Renal cortical epithelial cell (primary cell): ENCODE measurements at places on chromosomes 6 and 20. TPM values are rescaled to one million over a fixed set of nuclear protein-coding genes. Genes with fewer than 3 reads are reported as not detected.

The GABRR2 gene
- total RNA-seq, result 0.05 TPM in 1 of 2 replicates, not detected in the other

The RANBP9 gene
- 23.1 and 57.0 TPM in 2 replicates for total RNA-seq

The LINC00237 gene
- total RNA-seq, result not detected in 2 replicates

The HLA-DMB gene
- total RNA-seq, result 2.1 and 18.9 TPM in 2 replicates

The BCAS1 gene
- total RNA-seq, result 0.10 and 0.17 TPM in 2 replicates

The SYNDIG1 gene
- total RNA-seq, result 0.05 TPM in 1 of 2 replicates, not detected in the other

The SIRPB1 gene
- 3.3 and 6.7 TPM in 2 replicates for total RNA-seq

The HLA-DPA1 gene
- 7.0 and 9.7 TPM in 2 replicates for total RNA-seq

The TINAG gene
- 5.9 and 16.5 TPM in 2 replicates for total RNA-seq

The COL19A1 gene
- not detected in 2 replicates for total RNA-seq

The METTL24 gene
- 0.10 TPM in 1 of 2 replicates, not detected in the other for total RNA-seq

The JPH2 gene
- total RNA-seq, result 8.5 and 11.6 TPM in 2 replicates

The PCED1A gene
- total RNA-seq, result 19.4 and 33.5 TPM in 2 replicates

The WFDC10B gene
- total RNA-seq, result not detected in 2 replicates

The DCDC2 gene
- total RNA-seq, result 286 and 494 TPM in 2 replicates

The PTCHD4 gene
- 3.1 and 24.4 TPM in 2 replicates for total RNA-seq

The TBXT gene
- total RNA-seq, result not detected in 2 replicates

The PTCRA gene
- total RNA-seq, result not detected in 2 replicates

The PAX1 gene
- 0.10 TPM in 1 of 2 replicates, not detected in the other for total RNA-seq

The PRR18 gene
- not detected in 2 replicates for total RNA-seq

The RGS19 gene
- 10.5 and 12.2 TPM in 2 replicates for total RNA-seq

The WFDC2 gene
- 1.6 and 25.0 TPM in 2 replicates for total RNA-seq

The RAB5IF gene
- 97.6 and 117 TPM in 2 replicates for total RNA-seq

The CNKSR3 gene
- total RNA-seq, result 14.9 and 39.6 TPM in 2 replicates

The OXT gene
- total RNA-seq, result not detected in 2 replicates

The ADGRF1 gene
- 18.3 and 36.6 TPM in 2 replicates for total RNA-seq

The PI3 gene
- 0.55 TPM in 1 of 2 replicates, not detected in the other for total RNA-seq

The FABP7 gene
- total RNA-seq, result not detected in 2 replicates

The SLC16A10 gene
- 1.1 and 2.3 TPM in 2 replicates for total RNA-seq

The UBE2J1 gene
- 35.0 and 53.3 TPM in 2 replicates for total RNA-seq

The GPLD1 gene
- under 0.01 and 0.45 TPM in 2 replicates for total RNA-seq

The DUSP15 gene
- 0.15 TPM in 1 of 2 replicates, not detected in the other for total RNA-seq

The SYTL3 gene
- total RNA-seq, result 10.3 and 19.3 TPM in 2 replicates

The RAET1L gene
- total RNA-seq, result 0.99 and 3.1 TPM in 2 replicates

The C20orf204 gene
- 0.45 TPM in 1 of 2 replicates, not detected in the other for total RNA-seq

The C20orf173 gene
- not detected in 2 replicates for total RNA-seq

The PRDM13 gene
- total RNA-seq, result not detected in 2 replicates

The RIPOR3 gene
- total RNA-seq, result 0.35 and 0.65 TPM in 2 replicates
